NCI-H1436 (cell line): ENCODE measurements at places on chromosomes 2 and 18.
A peak's percentile ranks its signal among the peaks of the same experiment; 100 is the strongest.

- no peak for DNase-seq
Measured at GRCh38 chr2:20469595-20469994, 22.7 kb downstream of the RHOB start.

GRCh38 chr2:86022661-86023365, 82.9 kb downstream of the POLR1A start:
- DNase-seq, result no peak

DNA sequence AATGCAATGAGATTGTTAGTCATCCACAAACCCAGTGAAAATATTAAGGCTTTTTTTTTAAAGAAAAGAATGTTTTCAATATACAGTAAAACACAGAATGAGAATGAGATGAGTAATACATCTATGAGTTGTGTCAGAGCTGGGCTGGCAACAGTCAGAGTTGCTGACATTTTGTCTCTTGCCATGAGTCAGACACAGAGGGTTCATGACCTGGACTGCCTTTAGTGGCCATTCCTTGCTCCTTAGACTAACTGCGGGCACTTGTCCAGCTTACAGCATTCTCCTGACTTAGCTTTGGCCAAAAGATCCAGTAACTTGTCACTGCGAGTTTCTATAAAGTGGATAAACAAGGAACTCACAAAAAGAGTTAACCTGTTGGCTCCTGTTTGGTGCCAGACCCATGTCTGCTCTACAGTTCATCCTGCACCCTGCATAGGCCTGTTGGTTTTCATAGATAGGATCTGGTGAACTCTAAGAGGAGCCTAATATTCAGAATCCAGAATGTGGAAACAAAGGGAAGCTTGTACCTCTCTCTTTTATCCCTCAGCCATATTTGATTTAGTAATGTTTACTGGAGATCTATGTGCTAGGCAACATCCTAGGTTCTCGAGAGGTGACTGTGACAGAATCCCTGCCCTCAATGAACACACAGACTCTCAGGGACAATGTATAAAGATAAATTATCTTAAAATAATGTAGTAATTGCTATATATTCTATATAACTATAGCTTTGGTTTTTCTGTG, 391.5 kb upstream of the VWC2L start:
- DNase-seq, result no peak

GRCh38 chr2:158045362-158045761, 56.3 kb upstream of the UPP2 start:
- no peak for DNase-seq

GRCh38 chr2:74845217-74845751, 11.4 kb downstream of the HK2 start:
- DNase-seq, result no peak

GRCh38 chr2:8230466-8230865, 451.4 kb upstream of the ID2 start:
- DNase-seq, result peak; percentile 14

GRCh38 chr2:135164431-135164830, 112.3 kb downstream of the RAB3GAP1 start:
- DNase-seq, result no peak

DNA sequence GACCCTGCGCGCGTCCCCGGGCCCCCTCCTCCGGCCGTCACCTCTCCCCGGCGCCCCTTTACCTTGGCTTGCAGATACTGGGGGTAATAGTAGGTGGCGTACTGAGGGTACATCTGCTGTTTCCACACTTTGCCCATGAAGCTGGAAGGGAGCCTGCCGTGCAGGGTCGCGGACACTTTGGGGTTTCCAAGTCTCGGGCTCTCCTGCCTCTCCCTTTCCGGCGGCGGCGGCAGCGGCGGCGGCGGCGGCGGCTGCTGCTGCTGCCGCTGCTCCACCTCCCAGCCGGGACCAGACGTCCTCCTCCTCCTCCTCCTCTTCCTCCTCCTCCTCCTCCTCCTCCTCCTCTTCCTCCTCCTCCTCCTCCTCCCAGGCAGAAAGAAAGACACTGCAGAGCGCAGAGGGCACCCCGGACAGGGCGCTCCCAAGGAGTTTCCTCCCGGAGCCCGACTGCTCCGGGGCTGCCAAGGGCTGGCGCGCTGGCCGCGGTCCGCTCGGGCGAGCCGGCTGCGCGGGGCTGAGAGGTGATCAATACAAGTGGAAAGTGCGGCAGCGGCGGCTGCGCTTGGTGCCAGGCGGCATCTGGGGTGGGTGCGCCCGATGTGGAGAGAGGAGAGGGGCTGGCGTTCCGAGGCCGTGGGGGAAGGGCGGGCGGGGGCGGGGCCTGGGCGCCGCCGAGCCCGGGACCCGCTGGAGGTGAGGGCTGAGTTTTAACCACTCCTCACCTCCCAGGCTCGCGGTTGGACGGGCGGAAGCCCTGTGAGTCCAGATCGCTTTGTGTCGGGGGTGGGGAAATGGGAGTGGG, at the start of gene RBMS1:
TSS of gene RBMS1 (minus strand) at position 581 of the 802 bp plus-strand sequence. CDS start at position 137, 444 bp downstream.
- peak; percentile 52 for DNase-seq
